ENCODE measurements at places on chromosomes 3 and 15.

GRCh38 chr3:87270908-87271700 is 5.3 kb downstream of the POU1F1 start:
- DNase-seq = no peak

DNA sequence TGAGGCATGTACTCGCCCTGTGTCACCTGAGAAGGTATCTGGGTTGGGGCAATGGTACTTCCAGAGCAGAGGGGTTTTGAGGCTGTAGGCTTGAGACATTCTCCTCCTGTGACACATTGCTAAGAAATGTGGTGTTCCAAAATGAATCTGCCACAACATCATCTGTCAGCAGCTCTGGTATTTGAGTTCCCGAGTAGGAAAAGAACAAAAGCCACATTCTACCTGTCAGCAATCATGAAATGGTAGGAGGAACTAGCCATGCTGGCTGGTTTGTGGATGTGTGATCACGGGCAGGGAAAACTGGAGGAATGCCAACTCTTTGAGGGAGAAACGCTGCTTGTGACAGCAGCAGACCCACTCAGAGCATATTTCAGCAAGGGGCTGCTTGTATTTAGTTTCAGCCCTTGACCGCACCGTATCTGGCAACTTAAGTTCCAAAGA is 579.4 kb upstream of the TBL1XR1 start:
- DNase-seq = peak; percentile 49

GRCh38 chr3:69370901-69371301 is 15.0 kb downstream of the FRMD4B start:
- no peak for DNase-seq

DNA sequence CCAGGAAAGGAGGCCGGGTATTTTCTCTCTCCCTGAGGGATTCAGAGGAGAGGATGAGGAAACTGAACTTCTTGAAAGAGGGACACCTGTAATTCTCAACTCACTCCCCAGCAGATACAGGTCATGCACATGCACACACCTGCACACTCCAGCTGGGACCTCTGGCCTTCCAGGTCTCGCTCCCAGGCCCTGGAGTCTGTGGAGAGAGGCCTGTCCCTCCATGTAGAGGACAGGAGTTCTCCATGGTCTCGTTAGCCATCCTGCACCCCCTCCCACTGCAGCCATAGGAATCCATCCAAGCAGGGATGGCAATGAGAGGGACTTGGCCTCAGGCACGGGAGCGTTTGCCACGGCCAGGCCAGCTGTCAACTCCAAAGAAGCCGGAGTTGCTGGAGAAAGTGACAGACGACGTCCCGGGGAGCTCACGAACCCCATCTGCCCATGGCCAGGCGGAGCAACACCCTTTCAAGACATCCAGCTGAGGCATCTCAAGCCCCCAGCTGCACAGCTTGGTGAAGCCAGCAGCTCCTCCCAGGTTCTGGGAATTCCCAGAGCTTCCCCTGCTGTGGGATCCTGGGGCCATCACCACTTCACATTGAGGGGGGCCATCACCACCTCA is 223.3 kb downstream of the UACA start:
- no peak for DNase-seq

DNA sequence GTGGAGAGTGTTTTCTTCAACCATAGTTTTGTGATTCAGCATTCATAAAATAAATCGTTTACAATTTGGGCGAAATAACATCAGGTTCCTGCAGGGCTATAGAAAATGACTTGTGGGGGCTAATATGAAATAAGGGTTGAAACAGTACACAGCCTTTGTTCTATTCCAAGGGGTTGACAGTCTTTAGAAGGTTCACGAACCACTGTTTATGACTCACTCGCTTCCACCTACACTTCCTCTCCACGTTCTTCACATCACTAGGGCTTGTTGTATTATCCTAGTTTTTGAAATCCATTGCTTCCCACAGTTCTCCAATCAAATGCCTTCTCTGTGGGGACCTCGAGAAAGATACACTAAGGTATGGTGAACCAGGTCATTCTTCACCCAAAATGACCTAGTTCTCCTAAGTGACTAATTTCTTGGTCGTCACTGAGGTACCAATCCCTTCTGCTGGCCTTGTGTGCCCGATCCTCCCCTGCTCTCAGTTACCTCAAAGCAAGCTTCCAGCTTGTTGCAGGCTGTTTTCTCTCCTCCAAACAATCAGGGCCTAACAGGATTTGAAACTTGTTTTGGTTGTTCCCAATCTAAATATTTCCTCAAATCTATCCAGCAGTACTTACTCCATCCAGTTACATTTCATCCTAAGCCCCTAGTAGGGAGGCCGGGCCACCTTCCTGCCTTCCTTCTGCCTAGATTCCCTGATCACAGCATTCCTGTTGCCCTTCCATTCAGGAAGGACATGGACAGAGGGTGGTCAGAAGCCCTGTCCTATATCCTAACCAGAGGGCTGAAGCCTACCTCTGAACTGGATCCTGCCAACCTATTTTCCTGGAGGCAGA is 23.1 kb upstream of the TBL1XR1 start:
- no peak for DNase-seq

DNA sequence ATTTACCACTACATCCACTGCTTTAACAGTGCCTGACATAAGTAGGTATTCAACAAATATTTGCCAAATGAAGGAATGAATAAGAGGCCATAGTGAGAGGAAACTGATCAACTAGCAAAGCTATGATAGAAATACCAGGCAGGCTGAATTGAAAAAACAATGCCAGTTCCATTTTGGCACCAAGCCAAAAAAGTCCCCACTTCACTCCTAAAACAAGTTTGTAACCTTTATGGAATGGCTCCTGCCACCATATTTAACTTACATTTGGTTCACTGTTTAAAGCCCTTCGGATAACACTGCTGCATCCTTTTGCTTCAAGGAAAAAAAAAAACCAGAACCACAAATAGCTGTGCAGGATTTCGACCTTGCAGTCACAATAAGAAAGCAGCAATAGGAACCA is 166.1 kb downstream of the FRMD5 start:
- DNase-seq = no peak

DNA sequence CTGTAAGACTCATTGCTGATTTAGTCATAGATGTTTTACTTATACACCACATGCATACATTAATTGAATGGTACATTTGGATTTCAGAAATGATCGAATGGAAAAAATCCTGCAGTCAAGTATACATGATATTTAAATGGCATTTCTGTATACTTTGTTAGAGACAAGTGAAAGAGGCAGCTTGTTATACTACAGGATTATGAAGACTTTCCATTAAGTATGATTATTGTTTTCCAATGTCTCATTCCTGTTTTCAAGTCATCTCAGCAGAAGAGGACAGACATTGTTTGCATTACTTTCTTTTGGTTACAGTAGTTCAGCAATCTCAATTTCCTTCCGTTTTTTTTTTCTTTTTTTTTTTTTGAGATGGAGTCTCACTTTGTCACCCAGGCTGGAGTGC is 36.6 kb upstream of the DPPA4 start:
- DNase-seq = no peak

GRCh38 chr15:57796146-57796545 is 89.6 kb downstream of the POLR2M start:
- DNase-seq = no peak

- no peak for DNase-seq
These were observed 462.8 kb upstream of the DPH6 start for GRCh38 chr15:36008719-36009118.

GRCh38 chr3:170976190-170976519 is 50.4 kb downstream of the SLC2A2 start:
- no peak for DNase-seq

DNA sequence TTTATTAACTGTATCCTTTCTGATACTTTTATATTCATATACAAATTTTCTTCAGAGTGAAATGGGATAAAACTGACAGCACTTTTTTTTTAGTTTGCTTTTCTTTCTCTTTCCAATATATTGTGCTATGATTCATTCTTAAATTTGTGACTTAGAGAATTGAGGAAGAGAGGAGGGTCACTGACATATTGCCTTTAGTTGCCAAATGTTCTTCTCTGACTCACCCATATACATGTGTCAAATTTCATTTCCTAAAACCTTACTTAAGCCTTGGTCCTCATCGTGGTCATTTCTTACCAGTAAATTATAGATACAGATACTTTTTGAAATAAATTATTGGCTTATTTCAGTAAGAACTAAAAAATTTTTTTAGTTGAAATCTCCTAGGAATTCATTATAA is 53.9 kb downstream of the CLASP2 start:
- peak; percentile 57 for DNase-seq

Measured in fibroblast of skin of left quadriceps (primary cell).